CD4-positive, alpha-beta T cell treated with Interleukin-17A for 1 hour (primary cell): ENCODE measurements at places on chromosomes 6 and 20.

DNA sequence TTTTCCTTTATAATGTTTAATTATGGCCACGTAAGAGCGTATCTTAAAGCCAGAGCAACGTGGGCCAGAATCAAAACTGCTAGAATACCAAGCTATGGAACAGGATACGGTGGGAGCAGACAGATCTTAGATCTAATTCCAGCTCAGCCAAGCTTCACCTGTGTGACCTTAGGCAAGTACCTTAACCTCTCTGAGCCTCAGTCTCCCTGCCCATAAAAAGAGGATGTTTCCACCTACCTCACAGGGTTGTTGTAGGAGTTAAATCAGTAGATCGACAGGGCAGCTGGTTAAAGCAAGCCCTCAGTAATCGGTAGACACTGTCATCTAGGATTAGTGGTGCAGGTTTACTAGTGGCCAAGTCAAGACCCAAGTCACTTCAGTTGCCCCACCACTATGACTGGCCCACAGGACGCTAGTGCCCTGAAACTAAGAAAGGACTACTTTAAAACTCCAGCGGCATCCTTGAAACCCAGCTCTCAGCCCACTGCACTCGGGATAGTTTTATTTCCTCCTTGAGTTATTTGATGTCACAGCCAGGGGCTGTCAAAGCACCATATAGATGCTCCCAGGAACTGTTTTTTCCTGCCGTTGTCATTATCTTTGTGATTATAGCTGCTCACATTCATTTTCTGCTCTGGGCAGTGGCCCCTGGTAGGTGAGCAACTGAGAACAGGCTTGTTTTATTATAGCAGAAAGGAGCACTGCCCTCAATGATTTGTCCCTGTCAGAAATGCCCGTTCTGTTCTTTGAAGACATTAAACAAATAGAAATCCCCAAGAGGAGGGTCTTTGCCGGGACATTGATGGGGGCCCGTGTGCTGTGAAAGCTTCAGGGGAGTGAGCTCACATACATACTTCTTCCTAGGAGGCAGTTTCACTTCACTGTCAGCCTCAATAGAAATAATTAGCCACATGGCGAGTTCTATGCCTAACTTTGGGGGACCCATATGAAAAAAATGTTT, 63.1 kb downstream of the ISM1 start:
- DNase-seq, result no peak

DNA sequence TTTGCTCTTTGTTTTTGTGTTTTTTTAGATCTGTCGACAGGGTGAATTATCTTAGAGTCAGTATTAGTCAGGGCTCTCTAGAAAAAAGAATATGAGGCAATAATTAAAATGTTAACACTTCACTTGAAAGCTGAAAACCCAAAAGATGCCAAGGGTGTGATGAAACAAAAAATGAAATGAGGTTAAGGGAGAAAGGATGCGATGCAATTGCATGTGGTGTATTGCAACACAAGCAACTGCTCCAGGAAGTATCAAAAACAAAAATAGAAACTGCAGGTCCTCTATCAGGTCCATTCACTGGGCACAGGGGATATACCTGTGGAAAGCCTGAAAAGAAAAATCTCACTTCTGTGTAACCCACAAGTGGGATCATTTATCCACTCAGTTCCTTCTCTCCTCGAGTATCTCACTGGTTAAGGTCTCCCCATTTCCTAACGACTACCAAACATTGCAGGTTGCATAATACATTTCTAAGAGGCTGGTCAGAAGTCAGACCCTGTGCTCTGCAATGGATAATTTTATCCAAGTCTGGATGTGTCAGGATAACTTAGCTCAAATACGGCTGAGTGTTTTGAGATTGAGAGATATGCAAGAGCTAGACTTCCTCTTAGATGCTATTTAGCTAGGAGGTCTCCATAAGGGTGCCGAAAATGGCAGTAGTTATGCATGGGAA, 257.7 kb upstream of the GJE1 start:
- no peak for DNase-seq

GRCh38 chr6:112909781-112910180, 562.7 kb downstream of the RFPL4B start:
- no peak for DNase-seq

- DNase-seq, result no peak
Measured at GRCh38 chr6:144063246-144063743, 32.1 kb downstream of the SF3B5 start.

- no peak for DNase-seq
Measured at GRCh38 chr6:27767851-27768250, 144.3 kb downstream of the OR2B2 start.

- peak; percentile 29 for DNase-seq
Measured at GRCh38 chr6:111642463-111643158, 36.9 kb upstream of the TRAF3IP2 start.

DNA sequence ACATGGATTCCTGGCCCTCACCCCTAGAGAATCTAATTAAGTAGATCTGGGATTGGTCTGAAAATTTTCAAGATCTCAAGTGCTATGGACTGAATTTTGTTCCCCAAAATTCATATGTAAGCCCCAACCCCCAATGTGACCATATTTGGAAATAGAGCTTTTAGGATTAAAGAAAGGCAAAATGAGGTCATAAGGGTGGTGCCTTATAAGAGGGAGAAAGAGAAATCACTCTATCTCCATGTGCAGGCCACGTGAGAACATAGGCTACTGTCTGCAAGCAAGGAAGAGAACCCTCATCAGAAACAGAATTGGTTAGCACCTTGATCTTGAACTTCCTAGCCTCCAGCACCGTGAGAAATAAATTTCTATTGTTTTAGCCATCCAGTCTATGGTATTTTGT, 8.5 kb upstream of the DSE start:
- DNase-seq, result no peak

- DNase-seq, result no peak
Measured at GRCh38 chr20:18156045-18156444, 18.4 kb downstream of the KAT14 start.

- no peak for DNase-seq
Measured at GRCh38 chr20:12715991-12716680, 292.6 kb upstream of the SPTLC3 start.

DNA sequence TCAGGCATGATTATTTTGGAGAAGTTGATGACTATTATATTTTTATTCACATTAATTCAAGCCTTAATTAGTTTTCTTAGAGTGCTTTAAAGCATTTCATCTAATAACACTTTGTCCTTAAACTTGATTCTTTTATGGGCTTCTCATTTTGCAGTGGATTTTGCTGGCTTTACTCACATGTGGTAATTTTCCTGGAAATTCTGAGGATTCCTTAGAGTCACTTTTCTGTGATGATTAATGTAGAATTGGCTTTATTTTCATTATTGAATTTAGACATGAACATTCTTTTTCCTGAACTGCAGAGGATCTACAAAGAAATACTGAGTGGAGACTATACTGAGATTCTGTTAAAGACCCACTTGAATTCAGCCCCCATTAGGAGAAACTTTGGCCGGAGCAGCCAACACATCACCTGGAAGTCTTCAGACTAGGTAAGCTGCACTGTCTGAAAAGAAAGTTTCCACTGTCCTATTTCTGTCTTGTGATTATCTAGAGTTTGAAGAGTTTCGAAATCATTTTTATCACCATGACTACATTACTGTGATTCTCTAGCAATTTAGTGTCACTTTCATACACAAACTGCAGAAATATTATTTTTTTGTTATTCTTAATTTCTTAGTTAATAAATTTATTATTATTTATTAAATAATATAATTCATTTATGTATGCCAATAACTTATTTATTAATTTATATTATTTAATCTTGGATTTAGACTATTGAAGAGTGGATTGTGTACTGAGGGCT, 1.9 kb downstream of the RFPL4B start:
- no peak for DNase-seq

DNA sequence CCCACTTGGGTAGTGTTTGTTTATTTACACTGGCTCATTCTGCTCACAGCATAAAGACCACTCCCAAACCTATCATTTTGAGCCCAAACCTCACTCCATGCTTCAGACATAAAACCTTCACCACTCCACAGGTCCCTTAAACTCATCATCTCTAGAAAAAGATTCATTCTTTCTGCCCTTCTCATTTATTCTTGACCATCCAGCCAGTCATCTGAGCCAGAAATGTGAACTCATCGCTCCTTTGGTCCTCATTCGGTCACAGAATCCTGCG, 12.4 kb downstream of the TPMT start:
- DNase-seq, result no peak

GRCh38 chr6:50706575-50706974, 6.8 kb upstream of the TFAP2D start:
- no peak for DNase-seq

DNA sequence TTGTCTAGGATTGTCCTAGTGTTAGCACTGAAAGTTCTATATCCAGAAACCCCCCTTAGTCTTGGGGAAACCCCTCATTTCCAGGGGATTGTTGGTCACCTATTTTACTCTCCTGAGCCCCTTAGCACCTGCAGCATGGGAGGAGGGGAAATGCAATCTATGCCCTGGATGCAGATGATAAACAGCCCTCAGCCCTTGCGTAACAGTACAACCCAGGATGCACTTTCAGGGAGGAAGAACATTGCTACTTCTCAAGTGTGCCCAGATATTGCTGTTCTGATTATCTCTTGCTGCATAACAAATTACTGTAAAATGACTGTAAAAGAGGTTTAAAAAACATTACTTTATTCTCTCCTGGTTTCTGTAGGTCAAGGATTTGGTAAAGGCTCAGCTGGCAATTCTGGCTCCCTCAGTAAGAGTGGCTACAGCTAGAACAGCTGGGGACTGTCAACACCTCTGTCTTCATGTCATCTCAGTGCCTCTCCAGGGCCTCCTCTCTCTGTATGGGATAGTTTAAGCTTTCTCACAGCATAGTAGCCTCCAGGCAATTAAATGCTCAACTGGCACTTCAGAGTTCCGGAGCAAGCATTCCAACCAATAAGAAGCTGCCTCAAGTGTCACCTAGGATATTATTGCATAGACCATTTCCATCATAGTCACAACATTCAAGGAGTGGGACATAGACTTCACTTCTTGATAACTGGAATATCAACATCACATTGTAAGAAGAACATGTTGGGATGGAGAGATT, 117.8 kb upstream of the FOXO3 start:
- DNase-seq, result no peak

GRCh38 chr20:49913399-49914047, 1.8 kb downstream of the SPATA2 start:
- DNase-seq, result no peak

- no peak for DNase-seq
Measured at GRCh38 chr20:20276811-20277530, 90.9 kb upstream of the INSM1 start.

GRCh38 chr6:150876598-150876997, 11.1 kb downstream of the MTHFD1L start:
- DNase-seq, result no peak

GRCh38 chr6:12865671-12866181, 149.2 kb downstream of the PHACTR1 start:
- no peak for DNase-seq

GRCh38 chr6:80376411-80376810, 269.9 kb downstream of the BCKDHB start:
- no peak for DNase-seq

- DNase-seq, result no peak
Measured at GRCh38 chr6:170208651-170209353, 82.1 kb downstream of the DLL1 start.

GRCh38 chr6:105733556-105734162, 330.8 kb upstream of the PREP start:
- DNase-seq, result peak; percentile 52

DNA sequence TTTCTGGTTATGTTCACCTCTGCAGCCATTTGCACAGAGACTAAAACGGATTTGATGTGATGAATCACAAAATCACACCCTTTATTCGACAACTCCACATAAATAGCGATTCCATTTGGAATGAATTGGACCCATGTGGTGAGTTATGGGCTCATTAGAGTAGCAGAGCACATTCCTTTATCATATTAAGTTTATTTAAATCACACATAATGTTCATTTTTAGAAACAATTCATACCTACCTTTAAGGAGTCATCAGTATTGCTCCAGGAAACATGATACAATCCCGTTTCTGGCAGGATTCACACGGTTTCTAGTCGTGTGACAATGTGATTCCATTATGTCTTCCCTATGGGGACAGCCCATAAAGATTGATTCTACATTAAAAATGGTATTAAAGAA, 303.5 kb downstream of the CDH4 start:
- DNase-seq, result no peak

DNA sequence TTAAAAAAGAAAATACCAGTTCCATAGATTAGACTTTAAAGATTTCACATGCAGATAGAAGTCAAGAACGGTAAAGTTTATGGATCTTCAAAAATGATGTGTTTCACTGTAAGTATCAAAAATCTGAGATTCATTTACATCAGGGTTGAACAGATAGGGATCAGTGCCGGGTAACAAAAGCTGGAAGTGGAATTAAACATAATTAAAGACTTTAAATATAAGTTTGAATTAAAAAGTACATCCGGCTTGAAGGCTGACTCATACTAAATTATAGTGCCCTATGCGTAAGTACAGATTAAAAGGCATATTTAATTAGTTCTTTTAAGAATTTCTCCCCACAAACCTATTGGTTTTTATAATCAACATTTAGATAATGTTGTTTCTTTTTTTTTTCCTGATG, 312.7 kb downstream of the PRL start:
- no peak for DNase-seq

GRCh38 chr6:52546678-52547077, 30.2 kb downstream of the TRAM2 start:
- no peak for DNase-seq

DNA sequence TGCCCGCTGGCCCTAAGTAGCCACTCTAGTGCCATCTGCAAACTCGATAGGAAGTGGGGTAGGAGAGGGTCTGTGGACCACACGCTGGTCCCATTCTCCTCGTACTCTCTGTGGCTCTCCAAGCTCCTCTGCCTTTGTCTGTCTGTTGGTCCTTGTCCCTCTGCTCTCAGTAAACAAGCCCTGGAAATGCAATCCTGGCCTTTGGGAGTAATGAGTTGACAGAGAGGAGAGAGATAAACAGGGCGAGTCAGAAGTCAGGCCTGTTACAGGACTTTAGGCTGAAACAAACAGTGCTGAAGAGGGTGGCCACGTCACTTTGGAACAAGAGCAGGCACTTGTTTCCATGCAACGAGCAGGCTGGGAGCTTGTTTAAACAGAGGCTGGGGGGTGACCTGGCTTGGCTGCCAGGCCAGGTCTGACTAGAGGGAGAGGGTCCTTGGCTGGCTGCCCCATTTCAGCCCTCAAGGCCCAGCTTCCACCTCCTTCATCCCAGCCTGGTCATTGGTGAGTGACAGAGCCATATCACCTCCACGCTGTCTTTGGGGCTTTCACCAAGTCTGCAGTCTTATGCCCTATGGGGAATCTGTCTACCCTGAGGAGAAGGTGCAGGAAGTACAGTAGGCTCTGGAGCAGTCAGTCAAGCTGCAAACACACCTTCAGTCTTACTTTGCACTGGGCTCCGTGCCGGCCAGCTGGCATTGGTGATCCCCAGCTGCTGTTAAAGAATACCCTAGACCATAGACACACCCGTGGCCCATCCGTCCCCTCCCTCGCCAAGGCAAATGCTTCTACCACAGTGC, 22.6 kb downstream of the FOXP4 start:
- DNase-seq, result no peak

DNA sequence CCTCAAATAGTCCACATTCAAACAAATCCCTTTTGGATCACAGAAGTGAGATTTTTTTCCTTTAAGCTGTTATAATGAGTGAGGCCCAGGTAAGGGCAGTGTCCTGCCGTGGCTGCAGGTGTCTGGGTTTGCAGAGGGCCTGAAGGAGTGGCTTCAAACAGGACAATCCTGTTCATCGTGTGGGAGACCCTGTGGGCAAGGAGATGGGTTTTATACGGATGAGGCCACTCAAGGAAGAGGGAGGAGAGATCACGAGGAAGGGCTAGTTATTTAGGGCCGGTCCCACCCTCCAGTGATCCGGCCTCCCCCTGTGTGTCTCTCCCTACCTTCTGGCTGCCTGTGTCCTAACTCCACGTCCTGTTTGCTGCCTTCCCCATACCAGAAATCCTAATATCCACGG, 33.8 kb downstream of the PPP1R14C start:
- no peak for DNase-seq

- DNase-seq, result peak; percentile 45
Measured at GRCh38 chr20:45911486-45912343, at the start of gene PLTP. TSS of gene PLTP (minus strand) at chr20:45912155. CDS start at chr20:45911452, 703 bp downstream.
